ENCODE measurements at places on chromosomes 2 and 18.

DNA sequence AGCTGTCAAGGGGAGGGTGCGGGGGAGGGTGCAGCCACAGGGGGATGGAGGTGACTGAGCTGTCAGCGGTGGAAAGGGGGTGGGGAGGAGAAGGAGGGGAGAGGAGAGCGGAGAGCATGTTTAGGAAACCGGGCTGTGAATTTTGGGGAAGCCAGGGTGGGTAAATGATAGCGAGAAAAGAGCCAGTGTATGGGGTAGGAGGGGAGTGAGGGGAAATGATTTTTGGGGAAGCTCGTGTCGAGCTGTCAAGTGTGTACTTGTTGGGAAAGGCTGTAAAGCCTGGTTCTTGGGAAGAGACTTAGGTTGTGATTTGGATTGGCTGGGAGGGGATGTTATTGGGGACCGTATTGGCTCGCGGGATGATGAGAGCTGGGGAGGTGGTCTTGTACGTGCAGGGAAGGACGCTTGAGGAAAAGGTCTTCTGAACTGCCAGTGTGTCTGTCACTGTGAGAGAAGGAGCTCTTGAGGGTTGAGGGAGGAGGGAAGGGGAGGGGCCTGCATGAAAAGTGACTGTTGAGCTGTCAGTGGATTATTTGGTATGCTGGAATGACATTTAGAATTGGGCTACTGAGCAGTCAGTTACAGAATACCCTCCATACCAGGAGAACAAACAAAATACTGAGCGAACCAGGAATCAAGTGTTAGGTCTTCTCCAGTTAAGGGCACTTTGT, 1.0 kb downstream of the UBR3 start:
- no peak for DNase-seq

DNA sequence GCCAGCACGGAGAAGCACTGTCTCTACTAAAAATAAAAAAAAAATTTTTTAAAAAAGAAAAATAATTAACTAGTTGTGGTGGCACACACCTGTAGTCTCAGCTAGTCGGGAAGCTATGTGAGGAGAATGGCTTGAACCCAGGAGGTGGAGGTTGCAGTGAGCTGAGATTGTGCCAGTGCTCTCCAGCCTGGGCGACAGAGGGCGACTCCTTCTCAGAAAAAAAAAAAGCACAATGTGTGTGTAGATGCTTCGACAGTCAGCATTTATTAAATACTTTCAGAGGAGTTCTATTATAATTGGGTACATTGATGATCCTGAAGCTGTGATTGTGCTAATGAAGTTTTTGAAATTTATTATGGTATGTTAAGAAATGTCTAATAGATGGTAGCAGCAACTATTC, 46.5 kb downstream of the XIRP2 start:
- DNase-seq: no peak

DNA sequence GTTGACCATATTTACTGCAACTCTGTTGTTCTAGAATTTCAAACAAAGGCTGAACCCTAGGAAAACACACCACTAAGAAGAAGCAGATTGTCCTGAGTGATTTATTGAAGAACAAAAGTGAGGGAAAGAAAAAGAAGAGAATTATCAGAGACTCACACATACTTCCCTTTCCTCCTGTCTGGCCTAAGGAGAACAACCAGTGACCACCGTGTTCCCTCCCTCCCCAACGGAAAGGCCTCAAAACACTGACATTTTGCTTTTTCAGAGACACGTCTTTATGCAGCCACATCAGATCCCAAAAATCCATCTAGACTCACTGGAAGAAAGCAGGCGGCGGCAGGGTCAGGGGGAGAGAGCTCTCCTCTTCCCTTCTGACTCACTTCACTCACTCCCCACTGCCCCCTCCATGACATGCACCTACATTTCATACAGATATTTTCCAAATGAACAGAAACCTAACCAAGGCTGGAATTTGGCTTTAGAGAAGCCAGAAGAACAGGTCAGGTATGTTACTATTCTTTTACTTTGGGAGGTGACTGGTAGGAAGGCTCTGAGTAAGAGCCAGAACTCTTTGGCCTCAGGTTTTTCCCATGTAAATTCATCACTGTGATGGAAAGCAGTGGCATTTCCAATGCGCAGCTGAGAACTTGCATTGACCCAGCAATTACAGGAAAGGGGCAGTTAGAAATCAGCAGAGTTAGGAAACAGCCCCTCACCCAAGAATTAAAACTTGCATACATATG, 169.9 kb downstream of the BCL11A start:
- no peak for DNase-seq

DNA sequence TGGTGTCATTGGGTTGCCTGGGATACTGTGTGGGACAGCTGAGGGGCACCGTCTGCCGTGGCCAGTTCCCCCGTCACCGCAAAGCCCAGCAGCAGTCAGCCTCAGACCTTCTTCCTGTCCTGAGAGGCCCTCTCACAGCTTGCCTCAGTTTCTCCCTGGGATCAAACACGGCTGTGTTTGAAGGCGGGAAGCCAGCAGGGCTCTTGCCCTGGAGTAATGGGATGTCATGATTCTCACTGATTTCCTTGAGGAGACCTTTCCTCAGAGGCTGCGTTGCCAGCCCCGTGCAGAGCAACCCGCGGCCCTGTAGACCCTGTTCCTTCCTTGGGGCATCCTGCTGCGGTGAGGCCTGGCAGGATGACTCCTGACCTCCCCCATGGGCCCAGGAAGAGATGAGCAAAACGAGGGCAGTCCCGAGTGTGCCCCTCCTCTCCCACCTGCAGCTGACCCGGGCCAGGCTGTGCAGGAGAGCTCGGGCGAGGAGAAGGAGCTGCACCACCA, 13.9 kb upstream of the NFATC1 start:
- DNase-seq: no peak

- DNase-seq: no peak
Measured at GRCh38 chr2:155298001-155298400, 599.5 kb downstream of the KCNJ3 start.

DNA sequence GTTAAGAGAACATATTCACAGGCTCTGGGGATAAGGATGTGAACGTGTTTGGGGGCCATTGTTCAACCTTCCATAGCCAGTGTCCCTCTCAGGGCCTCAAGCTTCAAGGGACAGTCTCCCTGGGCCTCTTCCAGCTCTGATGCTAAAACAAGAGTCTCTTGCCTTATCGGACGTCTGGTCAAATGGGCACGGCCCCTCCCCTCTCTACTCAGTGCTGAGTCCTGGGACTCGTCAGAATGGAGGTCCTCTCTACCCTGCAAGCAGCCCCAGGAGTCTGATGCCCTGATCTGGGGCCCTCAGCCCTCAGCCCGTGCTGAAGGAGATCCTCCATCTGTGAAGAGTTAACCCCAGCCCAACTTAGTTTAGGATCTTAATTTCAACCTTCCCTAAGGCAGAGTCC, 198.2 kb downstream of the ZFP36L2 start:
- no peak for DNase-seq

DNA sequence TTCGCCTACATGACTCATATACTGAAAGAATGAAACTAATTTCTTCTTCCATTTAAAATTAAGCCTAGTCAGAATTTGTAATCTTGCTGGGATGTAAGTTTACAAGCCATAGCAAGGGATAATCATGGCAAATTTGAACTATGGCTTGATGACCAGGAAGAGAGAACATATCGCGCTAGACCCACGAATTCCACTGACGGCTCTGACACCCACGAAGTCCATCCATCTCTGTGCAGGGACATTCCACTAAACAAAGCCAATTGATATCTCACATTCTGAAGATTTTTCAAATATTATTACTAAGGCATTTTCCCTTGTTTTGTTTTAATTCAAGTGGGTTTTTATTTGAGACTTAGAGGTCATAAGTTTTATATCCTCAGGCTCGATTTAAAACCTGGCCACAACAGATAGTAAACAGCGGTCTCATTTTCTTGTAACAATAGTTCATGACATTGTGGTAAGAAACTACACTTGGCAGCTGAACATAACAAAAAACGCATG, 113.0 kb downstream of the QPCT start:
- no peak for DNase-seq

GRCh38 chr18:31976242-31976641, 33.3 kb upstream of the TRAPPC8 start:
- DNase-seq: no peak

DNA sequence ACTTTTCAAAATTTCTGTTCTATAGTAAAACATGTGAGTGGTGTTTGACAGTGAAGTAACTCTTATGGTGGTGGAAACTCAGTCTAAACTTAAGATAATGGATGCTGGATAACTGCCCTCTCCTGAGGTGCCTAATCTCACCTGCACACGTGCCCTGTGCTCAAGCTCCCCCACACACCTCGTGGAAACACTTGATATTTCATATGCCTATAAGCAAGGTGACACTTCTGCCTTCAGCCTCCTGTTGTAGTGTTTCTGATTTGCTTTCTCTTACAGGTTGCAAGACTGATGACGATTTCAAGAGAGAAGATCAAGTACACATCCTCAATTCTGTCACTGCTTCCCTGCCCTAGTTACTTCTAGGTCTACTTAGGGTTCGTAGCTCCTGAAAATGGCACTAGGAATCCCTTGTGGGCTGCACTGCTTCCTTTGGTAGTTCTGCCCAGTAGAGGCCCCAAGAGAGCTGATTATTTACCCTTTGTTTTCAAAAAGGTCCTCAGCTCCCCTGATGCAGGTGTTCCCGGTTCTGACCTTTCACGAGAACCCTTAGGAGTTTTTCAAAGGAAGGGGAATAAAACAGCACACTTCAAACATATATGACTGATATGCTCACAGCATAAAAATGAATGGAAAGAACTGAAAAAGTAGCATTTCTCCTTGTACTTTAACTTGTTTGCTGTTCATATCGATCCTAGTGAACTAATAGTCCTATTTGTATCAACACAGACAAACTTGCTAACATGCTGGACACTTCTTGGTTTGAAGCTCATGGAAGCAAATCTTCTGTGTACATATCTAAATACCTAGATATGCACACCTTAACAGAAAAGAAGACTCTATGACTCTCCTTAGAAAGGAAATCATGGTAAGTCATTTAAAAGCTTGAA, 6.7 kb downstream of the CAVIN2 start:
- DNase-seq: no peak

DNA sequence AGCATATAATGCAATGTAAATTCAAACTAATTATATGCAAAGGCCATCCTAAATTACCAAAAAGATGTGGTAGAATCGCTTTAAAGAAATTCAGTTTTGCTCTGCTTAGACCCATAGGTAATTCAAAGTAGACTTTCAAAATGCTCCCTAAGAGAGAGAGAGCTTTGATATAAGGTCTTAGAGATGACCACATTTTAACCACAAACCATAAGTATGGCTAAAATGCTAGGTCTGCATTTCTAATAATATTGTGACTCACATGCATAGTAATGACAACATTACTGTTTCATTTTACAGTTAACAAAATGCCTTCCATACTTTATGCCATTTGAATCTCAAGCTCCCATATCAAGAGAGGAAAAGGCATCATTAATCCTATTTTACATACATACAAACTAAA, 144.5 kb downstream of the RAD51AP2 start:
- peak; percentile 60 for DNase-seq

DNA sequence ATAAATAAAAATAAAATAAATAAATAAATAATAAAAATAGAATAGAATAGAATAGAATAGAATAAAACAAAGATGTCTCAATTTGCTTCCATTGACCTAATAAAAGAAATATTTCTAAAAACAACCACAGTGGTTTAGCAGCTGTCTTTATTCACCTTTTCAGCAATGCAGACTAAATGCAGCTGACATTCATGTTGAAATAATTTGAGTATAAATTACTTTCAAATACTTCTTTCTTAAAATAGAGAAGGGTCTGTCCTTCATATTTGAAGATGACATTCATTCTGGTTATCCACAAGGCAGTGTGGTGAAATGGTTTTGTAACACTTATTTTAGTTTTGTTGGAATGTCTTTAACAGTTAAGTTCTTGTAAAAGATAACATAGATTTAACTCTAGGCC, 469.4 kb downstream of the IRS1 start:
- DNase-seq: no peak

DNA sequence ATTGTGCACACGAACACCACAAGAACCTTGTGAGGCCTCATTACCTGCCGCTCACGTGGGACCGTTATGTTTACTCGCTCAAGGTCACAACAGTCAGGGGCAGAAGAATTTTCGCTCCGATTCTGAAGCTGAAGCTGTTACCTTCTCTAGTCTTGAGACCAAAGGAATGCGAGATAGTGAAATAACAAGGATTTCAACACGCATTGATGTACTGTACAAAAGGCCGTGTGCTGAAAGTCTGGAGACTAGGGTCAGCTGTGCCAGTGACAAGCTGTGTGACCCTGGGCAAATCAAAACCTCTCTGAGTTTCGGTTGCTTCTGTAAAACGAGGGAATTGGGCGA, 583 bp downstream of the NEMP2 start:
- no peak for DNase-seq

- DNase-seq: no peak
Measured at GRCh38 chr2:11871421-11871820, 125.0 kb downstream of the LPIN1 start.

- no peak for DNase-seq
Measured at GRCh38 chr18:41936471-41937134, 18.4 kb upstream of the PIK3C3 start.

DNA sequence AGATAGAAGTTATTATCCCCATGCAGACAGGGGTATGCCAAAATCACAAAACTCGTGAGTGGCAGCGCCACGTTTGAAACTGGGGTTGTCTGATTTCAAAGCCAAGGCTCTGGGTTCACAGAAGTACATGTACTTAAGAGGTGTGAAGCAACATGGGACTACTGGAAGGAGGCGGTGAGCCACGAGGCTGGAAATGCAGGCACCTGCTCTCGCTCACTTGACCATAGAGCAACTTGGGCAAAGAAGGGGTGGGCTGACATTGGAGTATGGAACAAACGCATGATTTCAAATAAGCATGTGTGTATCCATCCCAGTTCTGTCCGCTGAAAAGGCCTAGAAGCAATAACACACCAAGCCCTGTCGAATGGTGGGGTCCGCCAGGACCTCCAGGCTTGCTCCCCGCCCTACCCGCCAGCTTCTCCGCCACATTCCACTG, 593 bp upstream of the ACTR2 start:
- DNase-seq: no peak

DNA sequence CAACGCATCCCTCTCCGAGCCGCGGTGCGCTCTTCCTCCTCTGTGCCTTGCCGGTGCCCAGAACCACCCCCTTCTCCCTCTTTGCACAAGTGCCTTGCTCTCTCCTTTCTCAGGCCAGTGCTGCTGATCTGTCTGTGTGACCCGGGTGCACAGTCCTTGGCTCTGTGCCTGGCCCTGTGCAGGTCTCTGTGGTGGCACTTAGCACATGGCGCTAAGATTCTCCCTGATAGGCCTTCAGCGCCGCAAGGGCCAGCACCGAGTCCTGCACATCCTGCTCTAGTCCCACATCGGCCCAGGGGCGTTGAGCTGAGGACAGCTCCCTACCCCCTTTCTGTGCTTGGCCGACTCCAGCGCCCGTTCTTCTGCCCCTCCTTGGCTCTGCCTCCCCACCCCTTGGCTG, 136.1 kb downstream of the NEDD4L start:
- no peak for DNase-seq

- no peak for DNase-seq
Measured at GRCh38 chr2:73870084-73870483, 22.7 kb upstream of the ACTG2 start.

- DNase-seq: no peak
Measured at GRCh38 chr2:10355471-10356438, 53.1 kb downstream of the HPCAL1 start.

- no peak for DNase-seq
Measured at GRCh38 chr2:131588152-131588873, 60.6 kb downstream of the CCDC74A start.

Measured in HS-27A (cell line).